ENCODE measurements at places on chromosomes 5 and 9.
A peak's percentile ranks its signal among the peaks of the same experiment; 100 is the strongest.

DNA sequence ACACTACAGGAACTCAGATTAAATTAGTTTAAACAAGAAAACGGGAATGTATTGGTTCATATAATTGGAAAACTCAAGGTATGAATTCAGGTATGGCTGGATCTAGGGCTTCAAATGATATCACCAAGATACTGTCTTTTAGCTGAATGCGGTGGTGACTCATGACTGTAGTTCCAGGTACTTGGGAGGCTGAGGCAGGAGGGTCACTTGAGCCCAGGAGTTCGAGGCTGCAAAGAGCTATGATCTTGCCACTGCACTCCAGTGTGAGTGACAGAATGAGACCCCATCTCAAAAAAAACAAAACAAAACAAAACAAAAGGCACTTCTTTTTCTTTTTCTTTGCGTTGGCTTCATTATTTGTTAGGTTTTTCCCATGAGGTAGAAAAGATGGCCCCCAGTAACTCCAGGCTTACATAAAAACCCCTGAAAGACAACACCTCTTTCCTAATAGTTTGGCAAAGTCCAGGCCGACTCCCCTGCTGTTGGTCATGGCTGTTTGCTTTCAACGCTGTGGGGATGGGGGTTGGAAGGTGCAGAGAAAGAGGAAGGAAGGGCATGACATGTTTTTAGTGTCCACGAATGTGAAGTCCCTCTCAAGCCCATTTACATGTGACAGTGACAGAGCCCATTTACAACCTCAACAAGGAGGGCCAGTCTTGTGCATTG is 39.8 kb upstream of the CRB2 start:
- no peak for DNase-seq

GRCh38 chr5:181045316-181045715 is 5.2 kb downstream of the BTNL9 start:
- DNase-seq = no peak

GRCh38 chr9:135134268-135135022 is 47.0 kb downstream of the OLFM1 start:
- DNase-seq = no peak

DNA sequence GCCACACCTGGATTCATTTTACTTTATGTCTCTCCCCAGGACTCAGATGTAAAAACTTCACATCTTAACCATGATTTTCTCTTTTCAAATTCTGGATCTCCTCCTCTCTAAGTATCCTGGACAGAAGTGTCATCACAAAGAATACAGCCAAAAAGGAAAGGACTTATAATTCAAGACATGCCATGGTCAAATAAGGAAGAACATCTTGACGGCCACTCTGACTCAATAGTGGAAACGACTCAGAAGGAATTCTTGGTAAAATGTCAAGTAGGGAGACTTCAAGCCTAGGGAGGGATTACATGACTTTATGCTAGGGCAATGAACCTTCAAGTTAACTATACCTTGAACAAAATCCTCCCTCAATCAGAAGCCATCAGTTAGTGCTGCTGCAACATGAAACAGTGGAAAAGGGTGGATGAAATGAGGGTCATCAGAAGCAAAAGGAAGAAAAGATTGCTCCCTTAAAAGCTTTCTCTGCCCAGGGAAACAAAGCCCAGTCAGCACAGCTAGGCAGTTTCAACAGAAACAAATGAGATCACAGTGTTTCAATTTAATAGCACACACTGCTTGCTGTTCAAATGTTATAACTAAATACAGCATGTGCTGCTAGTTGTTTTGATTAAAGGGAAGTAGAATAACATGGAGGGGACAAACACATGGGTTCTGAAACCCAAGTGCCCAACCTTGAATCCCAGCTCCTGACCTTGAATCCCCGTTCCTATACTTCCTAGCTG is 101.4 kb downstream of the LPAR1 start:
- no peak for DNase-seq

DNA sequence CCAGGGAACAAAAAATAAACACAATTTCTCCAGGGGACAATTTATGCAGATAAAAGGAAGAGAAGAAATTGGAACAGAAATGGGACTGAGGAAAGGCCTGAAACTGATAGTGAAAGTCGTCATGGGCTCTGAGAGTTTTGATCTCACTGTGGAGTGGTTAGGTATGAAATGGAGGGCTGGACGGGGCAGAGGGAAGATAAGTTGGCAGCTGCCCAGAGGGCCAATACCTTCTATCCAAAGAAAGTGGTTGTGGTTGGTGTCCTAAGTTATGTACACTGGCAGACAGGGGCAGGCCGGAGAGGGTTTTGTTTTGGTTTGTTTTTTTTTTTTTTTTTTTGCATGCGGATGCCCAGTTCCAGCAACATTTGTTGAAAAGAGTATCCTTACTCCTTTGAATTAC is 46.1 kb downstream of the ZNF618 start:
- no peak for DNase-seq

DNA sequence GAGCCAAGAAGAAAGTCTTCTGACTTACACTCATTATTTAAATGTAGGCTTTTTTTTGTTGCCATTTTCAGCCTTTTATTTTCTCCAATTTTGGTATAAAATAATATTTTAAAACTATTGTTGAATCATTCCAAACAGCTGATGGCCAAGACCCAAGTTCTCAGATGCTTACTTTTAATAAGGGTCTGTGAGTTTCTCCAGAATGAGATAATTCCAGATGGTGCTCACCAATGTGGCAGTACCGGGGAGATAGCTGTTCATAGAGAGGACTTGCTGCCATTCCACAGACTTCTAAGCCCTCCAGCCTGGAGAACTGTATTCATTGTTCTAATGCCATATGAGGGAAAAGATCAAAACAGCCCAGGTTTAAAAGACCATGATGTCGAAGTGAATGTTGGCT is 5.3 kb upstream of the C1QTNF2 start:
- no peak for DNase-seq

DNA sequence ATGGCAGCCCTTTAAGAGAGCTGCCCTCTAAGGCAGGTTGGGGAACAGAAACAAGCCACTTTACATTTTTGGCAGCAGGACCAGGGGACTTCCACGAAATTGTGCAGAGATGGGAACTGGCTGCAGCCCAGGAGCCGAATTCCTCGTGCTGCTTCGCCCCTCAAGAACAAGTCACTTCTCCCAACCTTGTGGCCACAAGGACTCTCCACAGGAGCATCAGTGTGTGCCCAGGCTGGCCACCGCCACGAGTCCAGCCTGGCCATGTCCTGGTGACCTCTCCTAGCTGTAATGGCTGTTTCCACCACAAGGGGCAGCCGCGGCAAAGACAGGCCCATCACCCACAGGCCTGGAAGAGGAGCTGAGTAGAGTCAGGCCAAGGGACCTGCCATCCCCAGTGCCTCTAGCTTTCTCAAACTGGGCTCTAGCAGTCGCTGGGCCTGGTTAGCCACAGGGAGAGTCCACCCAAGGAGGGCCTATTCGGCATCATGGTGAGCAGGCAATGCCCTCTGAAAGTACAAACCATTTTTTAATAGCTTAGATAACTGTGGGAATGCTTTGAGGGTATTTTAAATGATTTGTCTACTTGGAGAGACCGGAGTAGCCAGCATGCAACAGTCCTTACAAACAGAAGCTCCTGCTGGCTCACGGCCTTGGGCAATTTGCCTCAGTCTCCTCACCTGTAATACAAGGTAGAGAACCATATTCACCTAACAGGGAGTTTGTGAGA is 129.0 kb downstream of the COL23A1 start:
- peak; percentile 76 for DNase-seq

DNA sequence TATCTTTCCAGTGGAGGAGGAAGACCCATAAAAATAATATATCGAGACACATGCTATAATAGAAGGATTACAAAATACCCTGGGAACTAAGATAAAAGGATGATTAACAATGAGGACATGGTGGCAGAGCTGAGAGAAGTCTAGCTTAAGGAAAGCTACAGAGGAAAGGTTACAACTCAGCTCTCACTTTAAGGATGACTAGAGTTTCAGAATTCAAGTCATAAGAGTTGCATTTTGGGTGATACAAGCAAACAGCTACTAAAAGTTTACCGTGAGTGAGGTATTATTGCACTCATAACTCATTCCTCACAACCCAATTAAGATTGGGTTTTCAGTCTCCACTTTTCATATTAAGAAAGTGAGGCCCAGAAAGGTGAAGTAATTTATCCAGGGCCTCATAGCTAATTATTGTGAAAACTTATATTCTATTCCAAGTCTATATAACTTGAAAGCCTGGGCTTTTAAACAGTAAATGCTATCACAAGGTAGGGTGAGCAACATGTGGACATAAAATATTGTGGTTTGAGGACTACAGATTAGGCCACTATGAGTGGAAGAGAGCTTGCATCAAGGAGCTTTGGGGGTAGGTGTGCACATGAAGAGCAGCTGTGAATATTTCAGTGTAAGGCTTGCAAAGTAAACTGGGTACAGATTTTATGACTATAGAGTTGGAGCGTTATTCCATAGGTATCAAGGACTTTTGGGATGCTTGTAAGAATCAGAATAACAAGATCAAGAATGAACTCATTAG is 28.0 kb downstream of the JAKMIP2 start:
- no peak for DNase-seq

- no peak for DNase-seq
Observed at GRCh38 chr5:1243487-1244130, 18.4 kb downstream of the SLC6A18 start.

DNA sequence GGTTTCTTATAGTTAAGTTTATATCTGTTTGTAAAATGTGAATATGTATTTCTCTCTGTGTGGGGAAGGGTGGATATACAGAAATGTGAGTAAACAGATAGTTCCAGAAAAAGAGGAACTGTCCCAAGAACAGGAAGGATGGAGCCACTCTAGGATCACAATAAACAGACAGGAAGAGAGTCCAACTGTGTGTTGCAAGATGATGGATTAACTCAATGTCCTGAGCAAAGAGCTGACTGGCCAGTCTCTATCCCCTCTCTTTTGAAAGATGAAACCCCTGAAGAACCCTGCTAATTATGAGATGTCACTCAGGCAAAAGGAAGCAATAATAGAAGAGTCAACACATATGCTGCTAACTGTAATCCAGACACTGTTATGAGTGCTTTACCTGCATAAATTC is 202.7 kb downstream of the SEMA6A start:
- no peak for DNase-seq

DNA sequence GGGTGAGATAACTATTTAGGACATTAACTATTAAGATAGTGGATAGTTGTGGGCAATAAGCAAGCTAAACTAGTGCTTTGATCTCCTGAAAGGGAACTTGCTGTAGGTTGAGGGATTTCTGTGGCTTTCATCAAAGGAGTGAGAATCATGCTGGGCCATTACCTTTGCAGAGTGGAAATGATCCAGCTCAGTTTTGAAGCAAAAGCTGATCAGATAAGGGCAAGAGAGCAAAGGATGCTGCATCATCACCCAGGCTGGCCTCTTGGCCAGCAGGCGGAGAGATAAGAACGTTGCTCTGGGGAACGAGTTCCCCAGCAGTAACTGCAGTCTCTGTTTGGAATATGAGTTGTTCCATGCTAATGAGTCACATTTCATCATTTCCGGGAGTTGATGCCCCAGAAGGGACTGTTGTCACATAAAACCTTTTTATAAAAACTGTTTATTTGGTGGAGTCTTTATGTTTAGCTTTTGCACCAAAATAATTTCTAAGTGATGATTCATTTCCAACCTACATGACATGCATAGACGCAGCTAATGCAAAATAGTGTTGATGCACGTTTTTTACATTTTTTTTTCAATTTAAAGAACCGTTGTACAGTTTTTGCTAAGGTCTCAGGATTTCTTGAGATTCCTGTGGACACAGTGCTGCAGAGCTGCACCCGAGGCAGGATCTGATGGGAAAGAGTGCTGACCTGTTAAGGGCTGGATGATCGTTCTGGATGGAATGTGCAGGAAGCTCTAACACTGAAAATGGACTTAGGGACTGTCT is 99.3 kb downstream of the ACTBL2 start:
- DNase-seq = no peak

DNA sequence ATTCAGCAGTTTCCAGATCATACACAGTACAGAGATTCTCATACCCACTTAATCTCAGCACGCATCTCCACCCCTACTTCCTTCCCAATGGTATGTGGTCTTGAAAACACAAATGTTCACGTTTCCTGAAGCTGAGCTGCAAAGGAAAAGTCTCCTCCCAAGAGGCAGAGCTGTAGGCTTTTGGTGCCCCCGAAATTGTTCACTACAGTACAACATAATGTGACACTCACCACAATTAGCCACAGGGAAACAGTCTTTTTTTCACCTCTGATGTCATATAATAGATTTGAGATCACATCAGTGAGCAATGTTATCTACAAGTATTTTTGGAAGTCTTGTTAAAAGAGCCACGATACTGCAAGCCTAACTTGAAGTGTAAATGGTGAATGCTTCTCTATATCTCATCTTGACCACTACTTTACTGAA is 40.2 kb downstream of the NFIB start:
- no peak for DNase-seq

- no peak for DNase-seq
Observed at GRCh38 chr5:75037106-75037505, 15.3 kb downstream of the GCNT4 start.

GRCh38 chr5:138874771-138875551 is at the start of gene LRRTM2:
Gene LRRTM2, minus strand, starts transcription at chr5:138875335. Its CDS starts 424 bp downstream, at chr5:138874911.
- no peak for DNase-seq

GRCh38 chr5:4628645-4629385 is 511.3 kb upstream of the ADAMTS16 start:
- DNase-seq = no peak

- no peak for DNase-seq
Observed at GRCh38 chr9:76725011-76725546, 39.2 kb upstream of the PCA3 start.

DNA sequence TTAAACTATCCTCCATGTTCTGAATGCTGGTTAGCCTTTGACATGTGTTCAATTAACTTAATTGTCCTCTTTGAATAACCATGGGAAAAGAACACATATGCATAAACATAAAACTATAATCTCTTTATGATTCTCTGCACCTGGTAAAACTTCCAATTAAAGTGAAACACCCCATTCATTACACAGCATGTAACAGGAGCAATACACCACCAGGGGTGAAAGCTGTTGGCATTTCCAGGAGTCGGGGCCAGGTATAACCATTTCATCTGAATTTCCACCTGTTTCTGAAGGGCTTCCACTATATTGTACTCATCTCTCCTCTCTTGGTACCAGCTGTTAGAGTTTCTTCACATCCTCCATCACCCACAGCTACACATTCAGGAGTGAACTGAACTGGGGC is 303.8 kb downstream of the EDIL3 start:
- DNase-seq = no peak

DNA sequence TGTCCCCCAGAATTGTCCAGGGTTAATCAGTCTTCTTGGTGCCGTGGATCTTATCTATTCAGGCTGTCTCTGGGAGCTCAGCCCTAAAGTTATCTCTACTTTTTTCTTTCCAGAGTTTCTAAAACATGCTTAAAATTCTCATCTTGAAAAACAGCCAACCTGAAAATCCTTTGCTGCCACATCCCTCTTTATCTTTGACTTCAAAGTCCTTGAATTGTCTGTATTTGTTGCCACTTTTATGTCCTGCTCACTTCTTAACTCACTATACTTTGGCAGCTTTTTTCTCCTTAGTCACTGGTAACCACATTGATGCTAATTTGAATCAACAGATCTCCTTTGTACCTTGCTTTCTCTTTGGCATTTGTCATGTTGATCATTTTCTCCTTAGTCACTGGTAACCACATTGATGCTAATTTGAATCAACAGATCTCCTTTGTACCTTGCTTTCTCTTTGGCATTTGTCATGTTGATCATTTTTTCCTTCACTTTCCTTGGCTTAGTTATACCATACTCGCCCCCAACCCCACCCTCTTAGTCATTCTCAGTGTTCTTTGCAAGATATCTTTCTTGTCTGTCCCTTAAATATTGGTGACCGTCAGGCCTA is 8.5 kb downstream of the DMXL1 start:
- DNase-seq = no peak
